ENCODE measurements at places on chromosomes 2 and 18.

DNA sequence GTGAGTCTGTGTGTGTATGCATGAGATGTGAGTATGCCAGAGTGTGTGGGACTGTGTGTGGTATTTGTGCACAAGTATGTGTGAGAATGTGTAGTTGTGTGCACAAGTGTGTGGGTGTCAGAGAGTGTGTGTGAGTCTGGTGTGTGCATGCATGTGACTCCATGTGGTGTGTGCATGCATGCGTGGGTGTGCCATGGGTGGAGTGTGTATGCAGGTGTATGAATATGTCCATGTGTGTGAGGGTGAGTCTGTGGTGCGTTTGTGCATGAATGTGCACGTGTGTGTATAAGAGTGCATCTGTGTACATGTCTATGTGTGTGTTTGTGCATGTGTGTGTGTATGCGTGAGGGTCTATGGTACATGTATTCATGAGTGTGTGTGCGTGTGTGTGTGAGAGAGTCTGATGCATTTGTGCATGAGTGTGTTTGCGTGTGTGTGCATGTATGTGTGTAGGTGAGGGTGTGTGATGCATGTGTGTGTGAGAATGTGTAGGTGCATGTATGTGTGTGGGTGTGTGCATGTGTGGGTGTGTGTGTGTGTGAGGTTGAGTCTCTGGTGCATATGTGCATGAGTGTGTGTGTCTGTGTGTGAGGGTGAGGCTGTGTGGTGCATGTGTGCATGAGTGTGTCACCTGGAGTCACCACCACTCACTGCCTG lies 226.8 kb downstream of the LDLRAD4 start:
- DNase-seq: no peak

DNA sequence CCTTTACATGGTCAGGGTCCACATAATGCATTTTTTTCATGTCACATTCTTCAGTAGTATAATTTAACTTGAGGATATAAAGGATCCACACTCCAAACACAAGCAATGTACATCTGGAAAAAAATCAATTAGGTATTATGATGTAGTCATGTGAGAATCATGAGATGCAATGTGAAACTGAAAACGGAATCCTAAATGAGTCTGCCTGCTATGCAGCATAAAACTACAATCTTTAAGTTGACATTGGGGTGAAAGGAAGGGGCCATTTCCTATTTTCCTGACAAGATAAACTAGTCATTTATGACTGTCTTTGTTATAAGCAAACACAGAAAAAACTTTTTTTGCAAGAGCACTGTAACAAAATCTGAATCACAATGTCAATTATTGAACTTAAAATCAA lies 27.6 kb downstream of the ST3GAL5 start:
- no peak for DNase-seq

DNA sequence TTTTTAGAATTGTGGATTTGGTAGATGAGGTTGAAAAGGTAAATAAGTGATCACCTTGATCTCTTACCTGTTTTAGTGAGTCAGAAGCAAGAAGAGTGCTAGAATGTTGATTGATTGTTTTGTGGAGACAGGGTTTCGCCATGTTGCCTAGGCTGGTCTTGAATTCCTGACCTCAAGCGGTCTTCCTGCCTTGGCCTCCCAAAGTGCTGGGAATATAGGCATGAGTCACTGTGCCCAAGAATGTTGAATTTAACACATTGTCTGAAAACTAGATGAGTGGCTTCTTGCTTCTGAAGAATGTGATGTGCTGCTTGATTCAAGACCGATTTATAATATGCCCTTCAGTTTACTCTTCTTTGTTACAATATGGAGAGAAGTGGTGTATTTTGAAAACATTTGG lies 121.3 kb downstream of the FMNL2 start:
- DNase-seq: peak; percentile 78

GRCh38 chr2:215428060-215428910 lies 7.6 kb downstream of the FN1 start:
- no peak for DNase-seq

DNA sequence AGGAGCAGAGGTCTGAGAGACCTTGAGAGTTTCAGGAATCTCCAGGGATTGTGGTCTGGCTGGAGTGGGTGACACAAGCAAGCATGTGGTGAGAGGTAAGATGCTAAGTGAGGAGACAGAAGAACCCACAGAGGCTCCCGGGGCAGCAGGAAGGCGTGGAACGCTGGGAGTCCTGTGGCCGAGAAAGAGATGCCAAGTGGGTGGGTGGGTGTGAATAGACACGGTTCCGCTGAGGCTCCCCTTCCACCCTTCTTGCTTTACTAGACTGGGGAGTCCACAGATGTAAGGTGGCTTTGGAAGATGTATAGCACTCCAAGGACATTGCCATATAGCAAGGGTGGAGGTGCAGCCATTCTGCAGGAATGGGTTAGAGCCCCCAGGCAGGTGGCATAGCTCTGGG lies 4.2 kb downstream of the TEX51 start:
- no peak for DNase-seq

DNA sequence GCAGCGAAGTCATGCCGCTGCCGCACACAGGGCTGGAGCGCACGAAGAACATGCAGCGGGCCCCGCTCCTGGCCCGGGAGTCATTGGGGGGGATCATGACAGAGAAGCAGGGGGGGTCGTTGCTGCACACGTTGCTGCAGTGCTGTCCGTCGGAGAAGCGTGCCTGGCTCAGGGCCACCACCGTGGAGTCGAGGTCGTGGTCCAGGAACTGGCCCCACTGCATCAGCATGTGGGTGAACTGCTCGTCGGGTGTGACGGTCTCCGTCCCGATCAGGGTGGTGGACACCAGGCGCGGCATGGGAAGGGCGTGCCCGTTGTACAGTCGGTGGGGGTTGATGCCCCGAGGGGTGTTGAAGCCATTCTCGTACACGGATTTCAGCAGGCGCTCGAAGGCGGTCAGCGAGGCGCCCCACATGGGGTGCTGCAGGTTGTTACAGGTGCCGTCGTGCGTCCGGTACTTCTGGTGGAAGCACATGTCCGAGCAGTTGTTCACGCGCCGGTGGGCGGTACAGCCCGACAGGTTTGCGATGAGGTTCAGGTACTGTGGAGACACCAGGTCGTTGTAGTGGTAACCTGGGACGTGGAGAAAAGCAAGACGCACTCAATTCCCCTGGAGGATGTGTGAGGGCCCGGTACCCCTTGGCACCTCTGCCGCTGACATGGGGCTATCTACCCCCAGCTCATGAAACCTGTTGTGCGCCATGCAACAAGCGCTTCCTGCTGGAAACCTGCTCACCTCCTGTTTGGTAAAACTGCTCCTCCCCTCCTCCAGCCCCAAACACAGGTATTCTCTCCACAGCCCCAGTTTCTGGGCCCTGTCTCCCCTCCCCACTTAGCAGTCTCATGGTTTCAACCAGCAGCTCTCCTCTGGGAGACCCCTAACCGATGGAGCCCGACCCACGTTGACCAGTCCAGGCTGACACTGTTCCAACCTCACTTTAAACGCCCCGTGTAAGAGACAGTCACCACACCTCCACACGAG lies 94.9 kb downstream of the PXDN start:
- DNase-seq: no peak

DNA sequence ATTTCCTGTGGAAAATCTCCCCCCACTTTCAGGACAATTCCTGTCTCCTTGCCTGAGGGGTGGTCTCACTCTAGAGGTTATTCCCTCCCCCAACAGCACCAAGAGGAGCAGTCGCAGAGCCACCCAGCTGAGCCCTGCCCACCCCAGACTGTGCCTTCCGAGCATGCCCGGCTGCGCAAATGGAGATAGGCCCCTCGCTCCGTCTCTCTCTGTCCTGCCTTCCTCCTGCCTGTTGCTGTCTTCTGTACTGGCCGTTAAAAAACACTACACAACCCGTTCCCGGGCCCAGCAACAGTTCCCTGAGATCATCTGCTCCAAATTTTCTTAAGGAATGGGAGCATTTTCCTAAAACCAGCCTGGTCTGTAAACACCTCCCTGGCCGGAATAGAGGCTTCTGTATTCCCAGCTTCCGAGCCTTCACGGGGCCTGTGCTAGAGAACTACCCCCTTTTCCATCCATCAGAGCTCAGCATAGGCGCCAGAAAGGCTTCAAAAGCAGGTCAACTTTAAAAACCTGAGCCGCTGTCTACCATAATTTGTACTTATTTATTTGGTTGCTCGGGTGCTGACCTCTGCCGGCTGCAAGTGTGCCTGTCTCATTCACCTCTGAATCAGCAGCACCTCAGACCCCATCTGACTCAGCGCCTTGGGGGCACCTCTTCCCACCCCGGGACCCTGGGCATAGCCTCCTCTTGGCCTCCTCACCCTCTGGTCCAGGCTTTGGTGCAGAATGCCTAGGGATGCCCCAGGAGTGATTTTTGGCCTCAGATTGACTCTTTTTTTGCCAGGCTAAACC lies 159.4 kb downstream of the PXDN start:
- no peak for DNase-seq

GRCh38 chr2:26982102-26982742 lies 11.8 kb downstream of the MAPRE3 start:
- DNase-seq: no peak

DNA sequence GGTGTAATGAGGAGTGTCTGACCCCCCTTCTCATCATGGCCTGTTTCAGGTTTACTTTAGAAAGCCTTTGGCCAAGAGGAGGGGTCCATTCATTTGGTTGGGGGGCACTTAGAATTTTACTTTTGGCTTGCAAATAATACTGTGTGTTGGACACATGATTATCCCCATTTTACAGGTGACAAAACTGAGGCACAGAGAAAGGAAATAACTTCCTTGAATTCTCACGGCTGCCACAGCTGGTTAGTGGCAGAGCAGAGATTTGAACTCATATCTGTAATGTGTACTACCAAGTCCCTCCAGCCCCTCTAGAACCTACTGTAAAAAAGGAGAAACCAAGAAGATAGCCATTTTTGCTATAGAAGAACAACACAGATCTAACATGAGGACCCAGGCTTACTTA lies 124.8 kb upstream of the NDUFV2 start:
- DNase-seq: no peak

DNA sequence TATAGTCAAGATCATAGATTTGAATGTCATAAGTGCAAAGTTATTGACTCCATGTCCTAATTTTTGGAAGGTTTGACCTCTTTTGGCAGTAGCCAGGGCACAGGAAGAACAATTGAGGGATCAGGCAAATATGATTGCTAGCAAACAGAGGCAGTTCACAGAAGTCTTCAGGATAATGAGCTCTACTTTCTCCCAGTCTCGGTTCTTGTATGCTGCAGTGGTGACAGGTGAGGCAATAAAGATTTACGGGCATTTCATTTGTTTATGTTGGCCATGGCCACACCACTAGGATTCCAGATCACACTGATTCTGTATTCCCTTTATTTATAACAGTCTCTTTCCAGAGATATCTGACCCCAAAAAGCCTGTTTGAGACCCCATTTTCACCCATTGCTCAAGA lies 137.5 kb downstream of the UBR3 start:
- peak; percentile 8 for DNase-seq

- no peak for DNase-seq
Measured at GRCh38 chr2:152513029-152513428, 178.1 kb downstream of the FMNL2 start.

DNA sequence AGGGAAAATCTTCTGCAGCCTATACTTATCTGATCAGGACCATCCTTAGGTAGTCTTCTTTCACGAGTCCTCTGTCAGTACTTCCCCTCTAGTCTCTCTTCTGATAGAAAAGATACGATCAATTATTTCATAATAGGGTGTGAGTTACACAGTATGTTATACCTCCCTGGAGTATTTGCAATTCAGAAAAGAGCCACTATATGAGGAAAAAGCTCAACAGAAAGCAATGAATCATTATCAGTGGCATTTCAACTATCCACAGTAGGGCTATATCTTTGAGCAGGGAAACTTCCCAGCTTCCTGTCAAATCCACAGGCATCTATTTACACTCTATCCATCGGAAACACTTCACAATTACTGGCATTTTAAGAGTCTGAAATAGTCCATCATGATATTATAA lies 105.3 kb upstream of the ACVR2A start:
- DNase-seq: peak; percentile 12

DNA sequence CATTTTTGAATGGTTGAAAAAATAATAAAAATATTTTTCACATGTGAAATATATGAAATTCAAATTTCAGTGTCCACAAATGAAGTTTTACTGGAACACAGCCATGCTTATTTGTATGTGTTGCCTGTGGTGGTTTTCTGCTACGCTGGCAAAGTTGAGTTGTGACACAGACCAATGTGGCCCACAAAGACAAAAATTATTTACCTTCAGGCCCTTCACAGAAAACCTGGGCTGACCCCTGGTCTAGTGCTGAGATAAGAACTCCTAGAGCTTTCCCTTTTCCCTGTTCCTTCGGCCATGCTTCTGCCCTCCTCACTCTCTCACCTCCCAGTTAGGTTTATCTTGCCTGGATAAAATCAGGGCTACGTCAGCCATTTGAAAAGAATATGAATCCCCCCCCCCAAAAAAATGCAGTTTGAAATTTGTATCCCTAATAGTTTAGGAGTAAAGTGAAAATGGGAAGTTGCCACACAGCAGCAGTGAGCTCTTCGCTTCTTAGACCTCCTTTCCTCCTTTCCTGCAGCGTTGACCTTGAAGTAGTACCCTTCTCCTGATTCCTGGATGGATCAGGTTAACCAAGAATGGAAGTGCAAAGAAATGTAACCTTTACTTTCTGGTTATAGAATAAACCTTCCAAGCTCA lies 91.0 kb downstream of the LIMS1 start:
- DNase-seq: no peak

DNA sequence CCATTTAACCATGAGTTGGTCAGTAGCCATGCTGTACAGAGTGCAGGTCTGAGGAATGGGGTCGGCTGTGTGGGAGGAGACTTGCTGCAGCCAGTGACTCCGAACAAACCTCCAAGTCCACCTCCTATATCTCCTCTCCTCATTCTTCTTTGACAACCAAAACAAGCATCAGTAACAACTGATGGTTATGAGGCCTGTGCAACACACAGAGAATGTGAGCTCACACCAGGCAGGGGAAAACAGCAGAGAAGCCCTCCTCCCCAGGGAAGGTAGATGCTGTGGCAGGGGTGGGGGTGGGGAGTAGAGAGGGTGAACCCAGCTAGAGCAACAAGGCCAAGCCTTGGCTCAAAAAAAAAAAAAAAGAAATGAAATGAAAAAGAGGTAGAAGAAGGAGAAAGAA lies 12.3 kb upstream of the CNGA3 start:
- peak; percentile 21 for DNase-seq

- DNase-seq: no peak
Measured at GRCh38 chr2:240350696-240351087, 84.8 kb upstream of the GPC1 start.

- DNase-seq: peak; percentile 60
Measured at GRCh38 chr18:7417727-7418126, 149.4 kb upstream of the PTPRM start.

GRCh38 chr2:241329669-241330615 lies 14.2 kb downstream of the SEPTIN2 start:
- no peak for DNase-seq

All from fibroblast of skin of abdomen (primary cell).